ENCODE measurements at places on chromosomes 3 and 15.

DNA sequence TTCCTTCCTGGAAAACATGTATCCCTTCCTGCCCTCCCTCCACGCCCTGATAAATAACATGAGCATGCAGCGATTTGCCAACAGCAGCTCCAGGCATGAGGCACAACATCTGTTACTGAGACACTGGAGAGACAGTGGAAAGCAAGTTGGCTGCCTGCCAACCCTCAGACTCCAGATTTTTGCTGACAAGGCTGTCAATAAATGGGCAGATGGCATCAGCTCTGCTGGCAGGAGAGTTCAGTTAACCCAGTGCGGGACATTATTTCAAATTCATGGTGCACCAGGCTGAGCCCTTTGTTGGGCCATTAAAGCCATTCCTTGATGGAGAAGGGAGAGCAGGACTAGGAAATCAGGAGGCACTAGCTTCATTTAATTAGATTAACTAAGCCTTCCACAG, 293.3 kb downstream of the MEX3B start:
- H3K36me3 ChIP-seq, result no peaks in the 10 kb centered on the region
- no peaks in the 10 kb centered on the region for H3K27me3 ChIP-seq
- peak overlapping the region; percentile 81 for H3K27ac ChIP-seq

DNA sequence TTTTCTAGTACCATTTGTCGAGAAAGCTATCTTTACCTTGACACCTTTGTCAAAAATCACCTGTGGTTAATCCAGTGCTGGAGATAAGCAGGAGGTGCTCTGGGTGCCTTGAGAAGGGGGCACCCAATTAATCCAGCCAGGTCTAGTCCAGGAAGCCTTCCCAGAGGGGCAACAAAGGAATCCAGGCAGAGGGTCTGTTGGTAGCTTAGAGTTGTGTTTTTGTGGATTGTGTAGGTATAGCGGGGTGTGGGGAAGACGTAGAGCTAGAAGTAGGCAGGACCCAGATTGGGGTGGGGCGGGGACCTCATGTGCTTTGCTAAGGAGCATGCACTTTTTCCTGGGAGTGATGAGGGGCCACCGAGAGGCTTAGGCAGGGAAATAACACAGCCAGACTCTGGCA, 6.0 kb upstream of the PIGZ start:
- H3K4me1 ChIP-seq, result peaks cover 10% of the 10 kb centered on the region
- H3K27ac ChIP-seq, result no peak overlapping the region
- DNase-seq, result no peak
- H3K36me3 ChIP-seq, result no peaks in the 10 kb centered on the region

GRCh38 chr3:39334205-39334604, 4.7 kb downstream of the CCR8 start:
- H3K4me1 ChIP-seq, result no peaks in the 10 kb centered on the region
- peaks cover 11% of the 10 kb centered on the region for H3K27me3 ChIP-seq
- H3K36me3 ChIP-seq, result no peaks in the 10 kb centered on the region
- no peak for DNase-seq

DNA sequence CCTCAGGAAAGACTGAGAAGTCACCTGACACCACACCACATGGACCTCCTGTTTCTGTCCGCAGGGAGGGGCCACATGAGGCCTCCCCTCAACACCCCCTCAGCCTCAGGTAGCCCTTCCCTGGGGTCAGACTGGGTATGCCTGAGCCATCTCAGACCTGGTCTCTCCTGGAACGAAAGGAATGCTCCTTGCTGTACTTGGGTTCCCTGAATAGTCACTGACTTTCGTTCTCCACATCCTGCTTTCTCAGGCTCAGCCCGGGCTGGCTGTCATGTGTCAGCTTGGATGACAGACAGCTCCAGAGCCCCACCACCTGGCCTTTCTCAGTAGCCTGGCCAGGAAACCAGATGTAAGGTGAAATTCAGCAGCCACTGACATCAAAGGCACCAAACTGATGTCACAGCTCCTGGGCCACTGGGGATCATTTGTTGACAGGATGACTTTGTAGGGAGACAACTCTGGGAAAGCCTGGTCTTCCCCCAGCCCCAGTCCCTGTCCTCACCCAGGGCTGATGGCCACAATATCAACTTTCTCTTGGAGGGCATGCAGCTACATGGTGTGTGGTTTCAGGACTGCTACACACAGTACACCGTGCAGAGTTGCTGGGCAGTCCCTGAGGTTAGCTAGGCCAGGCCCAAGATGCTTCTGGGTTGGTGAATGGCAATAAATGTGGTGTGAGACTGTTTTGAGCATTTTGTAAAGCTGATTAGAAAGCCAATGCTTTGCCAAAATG, 141.4 kb upstream of the MRPS22 start:
- no peaks in the 10 kb centered on the region for H3K27me3 ChIP-seq
- DNase-seq, result no peak
- peaks cover 4% of the 10 kb centered on the region for H3K4me1 ChIP-seq
- H3K4me3 ChIP-seq, result no peak overlapping the region
- no peak overlapping the region for H3K27ac ChIP-seq
- H3K36me3 ChIP-seq, result no peaks in the 10 kb centered on the region

GRCh38 chr3:46578973-46579755, 13.1 kb upstream of the LRRC2 start:
- peaks cover 10% of the 10 kb centered on the region for H3K4me1 ChIP-seq
- DNase-seq, result peak; percentile 10
- H3K27ac ChIP-seq, result no peak overlapping the region
- no peak overlapping the region for H3K4me3 ChIP-seq
- H3K27me3 ChIP-seq, result peaks cover 33% of the 10 kb centered on the region

- no peak overlapping the region for H3K4me3 ChIP-seq
- no peaks in the 10 kb centered on the region for H3K27me3 ChIP-seq
- H3K4me1 ChIP-seq, result no peaks in the 10 kb centered on the region
- H3K27ac ChIP-seq, result no peak overlapping the region
- H3K36me3 ChIP-seq, result peaks cover 19% of the 10 kb centered on the region
These were observed 51.9 kb downstream of the TTBK2 start for GRCh38 chr15:42868683-42869082.

GRCh38 chr3:136166507-136166906, 29.6 kb downstream of the MSL2 start:
- no peak overlapping the region for H3K4me3 ChIP-seq
- peaks cover 40% of the 10 kb centered on the region for H3K4me1 ChIP-seq
- no peaks in the 10 kb centered on the region for H3K36me3 ChIP-seq
- no peaks in the 10 kb centered on the region for H3K27me3 ChIP-seq

DNA sequence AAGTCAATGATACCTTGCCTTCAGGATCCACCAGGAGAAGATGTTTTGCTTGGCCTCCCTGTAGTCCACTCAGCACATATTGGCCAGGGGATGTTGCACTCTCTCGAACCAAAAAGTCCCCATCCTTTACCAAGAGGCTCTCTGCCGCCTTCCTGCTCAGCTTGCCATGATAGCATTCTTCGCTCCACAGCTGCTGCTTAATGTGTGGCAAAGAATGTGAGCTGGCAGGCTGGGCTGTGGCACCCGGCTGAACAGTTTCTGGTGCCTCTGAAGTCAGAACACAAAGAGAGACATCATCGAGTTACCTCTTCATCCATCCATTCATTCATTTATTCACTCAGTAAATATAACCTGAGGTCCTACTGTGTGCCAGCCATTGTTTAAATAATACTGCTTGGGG, 23.9 kb upstream of the CEP152 start:
- no peaks in the 10 kb centered on the region for H3K27me3 ChIP-seq
- no peak overlapping the region for H3K4me3 ChIP-seq

GRCh38 chr3:155385896-155386625, 92.6 kb upstream of the STRIT1 start:
- DNase-seq, result no peak
- H3K4me1 ChIP-seq, result peaks cover 7% of the 10 kb centered on the region
- H3K27ac ChIP-seq, result no peak overlapping the region
- H3K27me3 ChIP-seq, result peaks cover 33% of the 10 kb centered on the region

GRCh38 chr3:172031996-172032395, 7.4 kb upstream of the FNDC3B start:
- H3K4me3 ChIP-seq, result no peak overlapping the region
- H3K36me3 ChIP-seq, result peaks cover 5% of the 10 kb centered on the region
- H3K4me1 ChIP-seq, result peaks cover 5% of the 10 kb centered on the region
- H3K27me3 ChIP-seq, result no peaks in the 10 kb centered on the region
- H3K27ac ChIP-seq, result no peak overlapping the region
- no peak for DNase-seq

DNA sequence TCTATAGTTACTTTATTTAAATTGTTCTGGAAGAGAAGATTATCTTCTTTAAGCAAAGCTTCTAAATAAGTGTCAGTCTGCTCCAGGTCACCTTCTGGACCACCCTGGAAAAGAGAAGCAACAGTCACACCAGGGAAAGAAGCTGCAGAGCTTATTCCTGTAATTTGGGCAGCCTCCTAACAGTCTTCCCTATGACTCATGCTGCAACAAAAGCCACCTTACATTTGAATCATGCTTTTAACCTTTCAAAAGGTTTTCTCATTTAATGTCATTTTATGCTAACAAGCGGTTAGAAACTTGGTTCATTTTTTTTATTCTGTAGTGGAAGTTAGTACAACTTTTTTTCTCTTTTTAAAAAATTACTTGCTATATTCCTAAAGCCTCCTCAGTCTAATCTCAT, 5.3 kb upstream of the GUCA1C start:
- no peaks in the 10 kb centered on the region for H3K36me3 ChIP-seq
- DNase-seq, result no peak
- no peak overlapping the region for H3K27ac ChIP-seq
- H3K27me3 ChIP-seq, result peaks cover 17% of the 10 kb centered on the region

GRCh38 chr3:98986073-98986472, 84.6 kb upstream of the DCBLD2 start:
- DNase-seq, result no peak
- peaks cover 39% of the 10 kb centered on the region for H3K4me1 ChIP-seq
- H3K4me3 ChIP-seq, result no peak overlapping the region
- no peaks in the 10 kb centered on the region for H3K27me3 ChIP-seq
- no peaks in the 10 kb centered on the region for H3K36me3 ChIP-seq

DNA sequence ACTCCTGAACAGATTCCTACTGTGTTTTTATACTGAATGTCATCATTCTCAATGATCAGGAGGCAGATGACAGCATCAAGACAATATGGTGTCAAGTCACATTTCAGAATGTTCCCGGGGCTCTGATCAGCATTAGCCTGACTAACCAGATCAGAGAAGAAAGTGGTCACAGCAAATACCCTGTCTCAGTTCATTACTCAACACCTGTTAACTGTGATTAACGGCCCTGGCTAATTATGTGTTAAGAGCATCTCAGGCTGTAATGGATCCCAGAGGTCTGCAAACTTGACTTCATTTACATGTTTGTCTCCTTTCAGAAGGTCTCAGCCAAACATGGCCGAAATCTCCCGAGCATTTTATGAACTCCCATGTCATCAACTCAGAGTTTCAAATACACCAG, 833.7 kb downstream of the FHIT start:
- H3K4me3 ChIP-seq, result no peak overlapping the region
- no peaks in the 10 kb centered on the region for H3K36me3 ChIP-seq
- no peak overlapping the region for H3K27ac ChIP-seq
- no peaks in the 10 kb centered on the region for H3K4me1 ChIP-seq
- DNase-seq, result no peak

GRCh38 chr3:37279236-37279635, 104.9 kb upstream of the LRRFIP2 start:
- H3K27ac ChIP-seq, result peak overlapping the region; percentile 63
- no peaks in the 10 kb centered on the region for H3K27me3 ChIP-seq
- no peak for DNase-seq
- peaks cover 48% of the 10 kb centered on the region for H3K36me3 ChIP-seq
- peaks cover 11% of the 10 kb centered on the region for H3K4me1 ChIP-seq
- no peak overlapping the region for H3K4me3 ChIP-seq

- H3K4me1 ChIP-seq, result no peaks in the 10 kb centered on the region
- H3K27me3 ChIP-seq, result no peaks in the 10 kb centered on the region
- no peaks in the 10 kb centered on the region for H3K36me3 ChIP-seq
- DNase-seq, result no peak
- H3K27ac ChIP-seq, result no peak overlapping the region
- no peak overlapping the region for H3K4me3 ChIP-seq
These were observed 220.0 kb downstream of the TBL1XR1 start for GRCh38 chr3:176977331-176977730.

GRCh38 chr3:112688819-112689218, 47.9 kb upstream of the CCDC80 start:
- no peak for DNase-seq
- no peaks in the 10 kb centered on the region for H3K27me3 ChIP-seq
- peak overlapping the region; percentile 87 for H3K27ac ChIP-seq
- no peaks in the 10 kb centered on the region for H3K36me3 ChIP-seq
- H3K4me3 ChIP-seq, result no peak overlapping the region

- H3K27me3 ChIP-seq, result no peaks in the 10 kb centered on the region
- H3K4me1 ChIP-seq, result no peaks in the 10 kb centered on the region
- H3K27ac ChIP-seq, result no peak overlapping the region
- H3K4me3 ChIP-seq, result no peak overlapping the region
These were observed 90.2 kb downstream of the NTRK3 start for GRCh38 chr15:88166082-88166993.

- H3K27me3 ChIP-seq, result peaks cover 2% of the 10 kb centered on the region
- no peaks in the 10 kb centered on the region for H3K36me3 ChIP-seq
- no peak for DNase-seq
- no peak overlapping the region for H3K4me3 ChIP-seq
These were observed 191.4 kb upstream of the LRIG1 start for GRCh38 chr3:66692042-66692765.

GRCh38 chr15:86488046-86488445, 408.4 kb downstream of the AGBL1 start:
- H3K4me3 ChIP-seq, result no peak overlapping the region
- H3K27ac ChIP-seq, result no peak overlapping the region
- H3K4me1 ChIP-seq, result no peaks in the 10 kb centered on the region
- DNase-seq, result no peak
- H3K27me3 ChIP-seq, result no peaks in the 10 kb centered on the region
- no peaks in the 10 kb centered on the region for H3K36me3 ChIP-seq

GRCh38 chr15:52421029-52421428, 107.7 kb downstream of the MYO5A start:
- H3K4me3 ChIP-seq, result no peak overlapping the region
- no peak overlapping the region for H3K27ac ChIP-seq
- no peak for DNase-seq
- H3K36me3 ChIP-seq, result peaks cover 11% of the 10 kb centered on the region
- H3K4me1 ChIP-seq, result no peaks in the 10 kb centered on the region

GRCh38 chr3:12308517-12308916, 19.6 kb downstream of the PPARG start:
- H3K4me3 ChIP-seq, result no peak overlapping the region
- no peak overlapping the region for H3K27ac ChIP-seq
- peaks cover 7% of the 10 kb centered on the region for H3K27me3 ChIP-seq
- peaks cover 7% of the 10 kb centered on the region for H3K36me3 ChIP-seq

- no peak for DNase-seq
- no peak overlapping the region for H3K27ac ChIP-seq
- no peak overlapping the region for H3K4me3 ChIP-seq
- H3K27me3 ChIP-seq, result no peaks in the 10 kb centered on the region
- H3K4me1 ChIP-seq, result no peaks in the 10 kb centered on the region
- H3K36me3 ChIP-seq, result no peaks in the 10 kb centered on the region
These were observed 167.4 kb downstream of the NTRK3 start for GRCh38 chr15:88089024-88089620.

GRCh38 chr3:39165518-39165917, 12.1 kb upstream of the CSRNP1 start:
- H3K4me1 ChIP-seq, result peaks cover 6% of the 10 kb centered on the region
- H3K4me3 ChIP-seq, result no peak overlapping the region

DNA sequence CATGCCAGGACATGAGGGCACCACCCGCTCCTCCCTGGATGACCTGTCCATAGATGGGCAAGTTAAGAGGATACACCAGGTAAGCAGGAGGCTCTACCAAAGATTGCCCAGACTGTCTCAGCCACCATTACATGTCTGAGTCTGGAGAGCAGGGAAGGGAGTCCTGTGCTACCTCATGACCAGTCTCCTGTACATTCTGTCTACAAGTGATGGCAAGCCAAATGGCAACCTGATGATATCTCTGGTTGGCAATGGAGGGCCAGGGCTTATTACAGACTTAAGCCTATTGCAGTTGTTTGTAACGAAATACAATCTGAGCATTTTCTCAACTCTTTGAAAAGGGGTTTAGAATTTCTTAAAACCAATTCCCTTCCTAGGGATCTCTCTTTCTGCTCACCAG, 31.8 kb downstream of the ABHD6 start:
- peaks cover 10% of the 10 kb centered on the region for H3K4me1 ChIP-seq
- peaks cover 6% of the 10 kb centered on the region for H3K36me3 ChIP-seq
- H3K27ac ChIP-seq, result no peak overlapping the region
- no peaks in the 10 kb centered on the region for H3K27me3 ChIP-seq
- no peak overlapping the region for H3K4me3 ChIP-seq
- DNase-seq, result no peak

Measured in osteocyte (in vitro differentiated cells).